Right lung (tissue), 10 donors: ENCODE measurements at places on chromosomes 3 and 15. TPM values are rescaled to one million over a fixed set of nuclear protein-coding genes. Genes with fewer than 3 reads are reported as not detected.
A peak's percentile ranks its signal among the peaks of the same experiment; 100 is the strongest.

Gene ESYT3
- 25.6 TPM for polyA plus RNA-seq

Gene NEK10
- 5.2 TPM for polyA plus RNA-seq

Gene STRC
- 0.75 TPM for polyA plus RNA-seq

Gene GOLGA8Q
- polyA plus RNA-seq, result 1.9 TPM

Gene POLR2M
- 67.4 TPM for polyA plus RNA-seq

Gene GHSR
- polyA plus RNA-seq, result not detected

Gene USP50
- 1.1 TPM for polyA plus RNA-seq

Gene MDFIC2
- polyA plus RNA-seq, result not detected

DNA sequence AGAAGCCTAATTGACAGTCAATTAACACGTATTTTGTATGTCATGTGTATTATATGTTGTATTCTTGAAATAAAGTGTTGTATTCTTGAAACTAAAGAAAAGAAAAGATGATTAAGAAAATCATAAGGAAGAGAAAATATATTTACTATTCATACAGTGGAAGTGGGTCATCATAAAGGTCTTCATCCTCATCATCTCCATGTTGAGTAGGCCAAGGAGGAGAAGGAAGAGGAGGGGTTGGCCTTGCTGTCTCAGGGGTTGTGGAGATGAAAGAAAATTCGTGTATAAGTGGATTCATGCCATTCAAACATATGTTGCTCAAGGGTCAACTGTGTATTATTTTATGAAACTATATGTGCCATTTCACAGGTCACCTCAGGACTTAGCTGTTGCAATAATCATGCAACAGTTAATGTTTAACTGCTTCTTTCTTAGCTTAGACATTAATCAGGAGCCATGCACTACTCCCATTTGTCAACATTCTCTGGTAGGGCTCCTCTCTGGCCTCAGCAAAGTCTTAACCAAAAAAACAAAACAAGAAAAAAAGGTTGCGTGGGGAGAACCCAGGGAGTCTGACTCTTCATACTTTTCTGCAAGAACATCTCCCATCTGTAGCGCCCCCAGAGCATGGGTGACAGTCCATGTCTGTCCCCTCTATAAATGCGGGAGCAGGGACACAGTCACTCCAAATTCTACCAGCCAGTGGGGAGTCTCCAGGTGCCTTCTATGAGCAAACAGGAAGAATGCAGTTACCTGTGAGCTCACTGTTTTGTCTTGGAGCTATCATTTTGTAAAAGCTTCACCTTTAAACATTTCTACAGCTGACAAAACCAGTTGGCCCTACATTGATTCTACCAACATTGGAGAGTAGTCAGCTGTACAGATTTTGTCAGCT lies 19.9 kb upstream of the LRRC2 start:
- DNase-seq, result no peak

GRCh38 chr3:110815008-110815583 lies 256.5 kb upstream of the NECTIN3 start:
- no peak for DNase-seq

- no peak for DNase-seq
Measured at GRCh38 chr3:24981924-24982323, 446.1 kb upstream of the RARB start.

- no peak for DNase-seq
Measured at GRCh38 chr15:73318463-73319351, 50.1 kb downstream of the HCN4 start.

GRCh38 chr3:46378426-46378942 lies 7.7 kb downstream of the CCR5 start:
- DNase-seq, result peak; percentile 56

- no peak for DNase-seq
Measured at GRCh38 chr3:61725851-61726333, 164.5 kb downstream of the PTPRG start.

GRCh38 chr15:47744973-47745372 lies 27.7 kb downstream of the SEMA6D start:
- no peak for DNase-seq

- no peak for DNase-seq
Measured at GRCh38 chr3:139974809-139975425, 39.9 kb downstream of the CLSTN2 start.

DNA sequence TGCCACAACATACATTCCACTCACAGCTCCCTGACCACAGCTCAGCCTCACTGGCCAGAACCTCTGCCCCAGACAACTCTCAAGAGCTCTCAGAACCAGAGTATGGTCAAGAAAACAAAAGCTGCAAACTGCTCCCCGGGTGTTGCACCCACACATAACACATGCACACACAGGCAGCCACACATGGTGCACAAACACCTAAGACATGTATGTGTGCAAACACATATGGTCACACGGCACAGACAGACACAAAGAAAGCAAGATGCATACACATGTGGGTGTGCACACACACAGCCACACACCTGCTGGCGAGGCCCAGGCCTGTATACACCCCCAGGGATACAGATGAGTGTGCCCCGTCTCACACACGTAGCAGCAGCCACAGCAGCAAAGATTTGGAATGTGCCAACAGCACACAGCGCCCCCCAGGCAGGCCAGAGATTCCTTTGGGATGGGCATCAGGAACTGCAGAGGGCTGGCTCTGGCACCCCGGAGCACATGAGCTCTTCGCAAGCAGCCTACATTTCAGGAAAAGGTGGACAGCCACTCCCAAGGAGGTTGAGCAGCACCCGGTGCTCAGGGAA lies 6.6 kb downstream of the KLF15 start:
- DNase-seq, result no peak

DNA sequence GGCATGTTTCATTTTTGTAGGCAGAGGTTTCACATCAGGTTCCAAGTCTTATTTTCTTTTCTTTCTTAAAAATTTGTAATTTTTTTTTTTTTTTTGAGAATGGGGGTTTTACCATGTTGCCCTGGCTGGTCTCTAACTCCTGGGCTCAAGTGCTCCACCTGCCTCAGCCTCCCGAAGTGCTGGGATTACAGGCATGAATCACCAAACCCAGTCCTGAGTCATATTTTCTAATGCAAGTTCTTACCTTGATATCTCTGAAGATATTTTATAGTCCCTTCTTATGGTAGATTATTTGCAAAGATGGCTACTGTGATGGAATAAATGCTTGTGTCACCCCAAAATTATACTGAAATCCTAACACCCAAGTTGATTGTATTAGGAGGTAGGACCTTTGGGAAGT lies 63.8 kb downstream of the SLC9A9 start:
- no peak for DNase-seq

DNA sequence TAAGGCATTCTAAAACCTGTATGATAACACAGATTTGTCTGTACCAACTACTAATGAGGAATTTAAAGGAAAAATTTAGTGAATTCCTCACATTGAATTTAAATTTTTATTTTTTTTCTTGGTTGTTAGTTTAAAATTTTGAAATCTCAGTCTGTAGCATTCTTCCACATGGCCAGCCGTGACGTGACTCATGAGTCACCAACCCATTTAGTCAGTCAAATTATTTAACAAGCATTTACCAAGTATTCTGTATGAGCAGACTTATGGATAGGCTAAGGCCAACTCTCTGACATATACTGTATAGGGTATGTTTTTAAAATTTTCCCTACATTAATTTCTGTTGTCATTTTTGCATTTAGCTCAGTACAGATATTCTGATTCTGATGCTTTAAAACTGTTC lies 112.9 kb downstream of the CNTN4 start:
- DNase-seq, result no peak

DNA sequence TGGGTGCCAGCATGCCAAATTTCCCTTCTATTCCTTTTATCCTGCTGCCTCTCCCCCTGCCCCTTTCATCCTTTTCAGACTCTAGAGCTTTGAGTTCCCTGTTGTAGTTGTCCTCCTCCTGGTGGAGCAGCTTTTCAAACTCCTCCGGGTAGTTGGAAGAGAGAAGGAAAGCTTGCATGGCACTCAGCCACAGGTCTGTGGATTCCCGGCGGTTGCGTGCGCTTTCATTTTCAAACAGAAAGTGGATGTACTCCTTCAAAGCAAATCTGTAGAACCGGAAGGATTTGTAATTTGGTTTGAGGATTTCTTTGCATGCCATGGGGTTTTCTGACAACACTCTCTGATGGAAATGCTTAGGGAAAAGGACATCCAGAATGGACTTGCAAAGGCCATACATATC lies 68.1 kb upstream of the DCLK3 start:
- no peak for DNase-seq

DNA sequence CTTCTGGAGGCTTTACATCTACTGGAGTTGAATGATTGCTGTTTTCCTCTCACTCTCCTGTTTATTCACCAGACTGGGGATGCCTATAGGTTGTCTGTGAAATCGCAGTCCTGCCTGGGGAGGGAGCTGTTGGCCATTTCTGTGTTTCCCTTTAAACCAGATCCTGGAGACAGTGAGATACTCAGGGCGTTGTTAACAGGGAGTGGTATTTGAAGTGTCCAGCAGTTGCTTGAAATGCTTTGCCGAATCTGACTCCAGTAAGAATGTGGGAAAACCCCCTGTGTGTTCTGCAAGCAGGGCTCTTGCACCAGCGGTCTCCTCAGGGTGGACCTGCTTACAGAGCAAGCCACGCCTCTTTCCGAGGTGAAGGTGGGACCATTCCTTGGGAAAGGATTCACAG lies 4.3 kb upstream of the LRRK1 start:
- no peak for DNase-seq

DNA sequence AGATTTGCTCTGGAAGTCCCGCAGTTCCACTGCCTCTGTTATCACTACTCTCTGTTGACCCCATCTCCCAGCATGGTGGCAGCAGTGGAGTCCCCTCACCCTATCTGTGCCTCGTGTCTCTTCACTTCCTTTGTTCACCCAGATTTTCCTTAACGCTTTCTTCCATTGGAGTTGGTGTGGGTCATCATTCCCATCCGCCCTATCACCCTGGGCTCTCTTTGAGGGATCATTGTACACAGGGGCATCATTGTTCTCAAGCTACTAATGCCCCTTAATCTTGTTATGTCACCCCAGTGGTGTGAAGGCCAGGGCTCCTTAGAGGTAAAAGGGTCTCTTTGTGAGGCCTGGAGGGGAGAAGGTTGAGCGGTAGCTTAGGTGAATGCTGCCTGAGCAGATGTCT lies 329.5 kb upstream of the CTDSPL start:
- no peak for DNase-seq

- no peak for DNase-seq
Measured at GRCh38 chr3:39216176-39216790, 23.9 kb upstream of the XIRP1 start.

- peak; percentile 55 for DNase-seq
Measured at GRCh38 chr15:25465835-25466234, 27.0 kb upstream of the UBE3A start.

- no peak for DNase-seq
Measured at GRCh38 chr3:20185331-20185678, 701 bp downstream of the SGO1 start.

DNA sequence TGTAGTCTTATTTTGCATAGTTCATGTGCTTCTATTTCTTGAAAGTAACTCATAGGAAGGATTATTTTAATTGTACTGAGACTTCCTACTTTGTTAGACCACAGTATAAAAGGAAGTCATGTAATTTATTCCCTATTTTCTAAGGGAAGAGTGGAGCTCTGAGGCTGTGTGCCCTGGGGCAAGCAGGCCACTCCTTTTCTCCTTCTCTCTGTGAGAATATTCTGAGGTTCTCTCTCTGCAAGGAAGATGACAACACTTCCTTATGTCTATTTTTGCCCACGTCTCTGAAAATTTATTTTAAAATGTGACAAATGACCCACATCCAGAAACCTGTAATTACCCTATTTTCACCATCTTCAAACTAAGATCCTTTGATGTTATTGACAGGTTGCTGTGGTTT lies 11.0 kb downstream of the KCTD6 start:
- DNase-seq, result no peak

- no peak for DNase-seq
Measured at GRCh38 chr15:36877796-36878683, 222.3 kb downstream of the MEIS2 start.

DNA sequence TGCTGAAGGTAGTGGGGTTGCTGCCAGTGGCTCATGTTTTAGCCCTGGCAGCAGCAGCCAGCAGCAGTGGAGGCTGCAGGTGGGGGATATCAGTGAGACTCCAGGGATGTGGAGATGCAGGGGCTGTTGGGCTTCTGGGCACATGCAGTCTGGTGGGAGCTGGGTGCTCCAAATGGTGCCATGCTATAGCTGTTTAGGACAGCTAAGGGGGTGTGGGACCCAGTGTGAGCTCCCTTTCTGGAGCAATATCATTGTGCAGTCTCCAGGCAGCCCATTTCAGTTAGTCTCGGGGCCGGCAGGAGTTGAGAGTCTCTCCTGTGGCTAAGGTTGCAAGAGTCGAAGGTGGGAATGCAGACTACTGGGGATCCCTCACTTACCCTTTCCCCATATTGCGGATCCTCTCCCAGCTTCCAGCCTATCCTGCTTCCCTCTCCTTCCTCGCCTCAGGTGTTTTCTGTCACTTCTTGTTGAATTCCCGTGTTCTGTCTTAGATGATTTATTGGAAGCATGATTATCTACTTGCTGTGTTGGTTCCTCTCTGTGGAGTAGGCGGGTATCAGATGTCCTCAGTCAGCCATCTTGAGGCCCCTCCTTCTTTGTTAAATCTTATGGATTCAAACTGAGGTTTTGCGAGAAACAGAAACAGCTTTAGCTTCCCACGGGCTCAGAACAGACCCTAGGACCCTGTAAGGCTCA lies 112.0 kb downstream of the FAM43A start:
- no peak for DNase-seq

GRCh38 chr3:39707314-39707909 lies 102.0 kb upstream of the MYRIP start:
- peak; percentile 1 for DNase-seq

DNA sequence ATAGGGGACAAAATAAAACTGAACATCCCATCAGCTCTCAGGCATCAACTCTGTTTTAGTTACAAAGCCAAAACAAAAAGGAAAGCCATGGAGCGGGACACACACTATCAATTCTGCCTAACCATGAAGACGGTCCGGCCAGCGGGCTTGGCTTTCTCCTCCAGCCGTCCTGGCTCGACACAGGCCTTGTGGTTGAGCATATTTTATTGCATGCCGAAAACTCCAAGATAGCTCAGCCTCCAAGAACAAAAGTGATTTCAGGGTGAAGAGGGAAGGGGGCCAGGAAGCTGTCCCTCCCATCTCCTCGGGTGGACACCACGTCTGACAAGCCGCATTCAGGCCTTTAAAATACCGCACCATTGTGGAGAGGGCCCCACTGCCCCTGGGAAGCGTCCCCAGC lies 31.2 kb downstream of the WNT5A start:
- no peak for DNase-seq
